ENCODE measurements at places on chromosomes 5 and 9.

GRCh38 chr5:41790038-41790776 lies 80.0 kb downstream of the OXCT1 start:
- peak; percentile 81 for DNase-seq

DNA sequence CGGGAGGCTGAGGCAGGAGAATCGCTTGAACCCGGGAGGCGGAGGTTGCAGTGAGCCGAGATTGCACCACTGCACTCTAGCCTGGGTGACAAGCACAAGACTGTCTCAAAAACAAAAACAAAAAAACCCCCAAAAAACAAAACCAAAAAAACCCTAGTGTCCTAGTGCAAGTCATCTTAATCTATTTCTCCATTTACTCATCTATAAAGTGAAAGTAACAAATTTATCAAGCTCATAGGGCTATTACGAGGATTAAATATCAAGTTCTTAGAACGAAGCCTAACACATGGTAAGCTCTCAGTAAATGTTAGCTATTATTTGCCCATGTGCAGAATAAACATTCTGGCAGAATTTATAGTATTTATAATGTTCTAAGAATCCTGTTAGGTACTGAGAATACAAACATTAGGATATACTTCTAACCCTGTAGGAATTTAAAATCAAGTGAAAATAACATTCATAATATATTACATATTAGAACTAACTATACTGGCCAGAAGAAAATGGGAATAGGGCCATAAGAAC lies 45.0 kb downstream of the GOLPH3 start:
- no peak for DNase-seq

DNA sequence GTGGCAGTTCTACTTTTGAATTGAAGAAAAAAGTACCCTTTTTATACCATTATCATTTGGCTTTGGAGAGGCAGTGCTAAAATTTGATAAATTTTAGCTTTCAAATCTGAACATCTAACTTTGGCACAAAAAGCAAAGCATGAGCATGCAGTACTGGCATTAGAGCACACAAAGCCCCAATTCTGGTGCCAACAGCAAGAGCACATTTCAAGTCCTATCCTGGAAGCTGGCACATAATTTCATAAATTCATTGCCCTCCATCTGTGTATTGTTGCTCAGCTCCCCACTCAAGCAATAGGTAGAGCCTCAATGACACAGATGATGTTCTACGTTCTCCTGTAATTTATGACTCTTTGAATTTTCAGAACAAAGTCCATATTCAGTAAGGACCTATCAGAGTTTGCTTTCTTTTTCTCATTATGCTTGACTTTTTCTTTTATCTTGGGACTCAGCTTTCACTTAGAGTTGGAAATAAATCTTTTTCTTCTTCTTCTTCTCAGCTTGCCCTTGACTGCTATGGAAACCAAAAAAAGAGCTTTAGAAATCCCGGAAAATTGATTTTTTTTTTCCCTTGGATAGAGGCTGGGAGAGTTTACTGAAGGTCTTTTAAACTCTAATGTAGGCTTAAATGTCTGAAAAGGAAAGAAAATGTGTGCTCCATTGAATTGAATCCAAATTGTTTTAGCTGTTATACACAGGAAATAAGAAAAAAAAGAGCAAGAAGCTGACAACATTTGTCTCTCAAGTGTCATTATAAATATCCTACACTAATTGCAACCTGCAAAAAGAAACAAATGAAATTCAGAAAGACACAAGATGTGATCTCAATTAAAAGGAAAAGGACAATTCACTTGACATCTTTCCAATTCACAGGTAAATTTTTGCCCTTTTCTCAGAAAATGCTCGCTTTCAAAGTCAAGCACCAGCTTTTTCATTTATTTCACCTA lies 380.8 kb upstream of the CDH18 start:
- no peak for DNase-seq

- DNase-seq, result no peak
Measured at GRCh38 chr9:33250458-33250995, 10.6 kb downstream of the SPINK4 start.

GRCh38 chr5:81788329-81788728 lies 37.4 kb upstream of the SSBP2 start:
- DNase-seq, result no peak
